ENCODE measurements at places on chromosomes 12 and 14.

DNA sequence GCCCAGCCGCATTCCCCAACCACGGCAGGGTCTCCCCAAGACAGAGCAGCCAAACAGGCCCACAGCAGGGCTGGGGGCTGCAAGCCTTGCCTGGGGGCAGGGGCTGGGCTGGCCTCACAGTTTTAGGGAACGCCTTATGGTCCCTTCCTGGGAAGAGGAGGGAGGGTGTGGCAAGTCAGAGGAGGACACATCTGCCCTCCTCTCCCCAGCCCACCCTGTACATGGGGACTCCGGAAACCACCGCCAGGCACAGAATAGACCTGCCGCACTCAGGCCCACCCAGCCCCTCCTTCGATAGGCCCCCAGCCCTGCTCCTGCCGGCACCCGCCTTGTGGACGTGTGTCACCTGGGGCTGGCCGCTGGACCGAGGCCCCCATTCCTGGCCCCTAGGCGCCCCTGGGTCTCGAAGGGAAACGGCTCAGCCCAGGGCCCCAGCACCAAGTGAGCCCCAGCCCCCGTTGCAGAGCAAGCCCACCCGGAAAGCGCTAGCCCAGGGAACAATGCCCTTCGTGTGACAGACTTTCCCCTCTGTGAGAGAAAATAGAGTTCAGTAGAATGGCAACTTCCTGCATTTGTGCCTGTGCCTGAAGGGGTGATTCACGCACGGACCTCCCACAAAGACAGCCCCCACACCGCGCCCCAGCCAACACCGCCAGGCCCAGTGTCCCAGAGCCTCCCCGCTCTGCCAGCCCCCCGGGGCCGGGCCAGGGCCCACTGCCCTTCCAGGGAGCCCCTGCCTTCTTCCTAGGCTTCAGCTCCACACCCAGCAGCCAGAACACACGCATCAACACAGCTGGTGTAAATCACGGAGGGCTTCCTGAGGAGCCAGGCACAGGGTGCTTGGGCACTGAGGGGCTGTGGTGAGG lies 12.0 kb upstream of the NUDT14 start:
- peak; percentile 50 for DNase-seq

DNA sequence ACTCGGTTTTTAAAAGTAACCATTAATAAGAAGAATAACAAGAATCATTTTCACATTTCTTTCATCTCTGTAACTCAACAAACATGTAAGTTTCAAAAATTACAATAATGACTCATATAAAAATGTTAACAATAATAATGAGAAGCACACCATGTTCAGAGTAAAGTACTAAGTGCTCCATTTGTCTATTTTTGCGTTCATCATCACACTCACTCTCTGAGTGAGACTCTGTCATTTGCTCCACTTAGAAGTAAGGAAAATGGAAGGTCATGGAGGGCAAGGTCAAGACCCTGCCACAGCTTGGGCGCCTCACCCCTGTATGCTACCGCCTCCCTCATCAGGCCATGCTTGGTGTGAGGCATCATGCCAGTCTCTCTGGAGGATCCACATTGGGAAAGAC lies 129.9 kb downstream of the TMEM30B start:
- no peak for DNase-seq

GRCh38 chr14:71180397-71180796 lies 273.1 kb downstream of the PCNX1 start:
- no peak for DNase-seq

DNA sequence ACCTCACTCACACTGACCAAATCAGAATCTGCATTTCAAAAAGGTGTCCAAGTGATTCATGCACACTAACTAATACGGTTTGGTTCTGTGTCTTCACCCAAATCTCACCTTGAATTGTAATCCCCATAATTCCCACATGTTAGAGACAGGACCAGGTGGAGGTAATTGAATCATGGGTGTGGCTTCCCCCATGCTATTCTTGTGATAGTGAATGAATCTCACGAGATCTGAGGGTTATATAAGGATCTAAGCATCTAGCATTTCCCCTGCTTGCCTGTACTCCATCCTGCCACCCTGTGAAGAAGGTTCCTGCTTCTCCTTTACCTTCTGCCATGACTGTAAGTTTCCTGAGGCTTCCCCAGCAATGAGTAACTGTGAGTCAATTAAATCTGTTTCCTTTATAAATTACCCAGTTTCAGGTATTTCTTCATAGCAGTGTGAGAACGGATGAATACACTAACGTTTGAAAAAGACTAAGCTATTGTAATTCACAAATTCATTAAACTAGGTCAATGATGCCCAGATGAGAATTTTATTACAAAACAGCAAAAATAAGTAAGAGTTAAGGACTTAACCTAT lies 759.1 kb downstream of the GALC start:
- DNase-seq, result no peak

DNA sequence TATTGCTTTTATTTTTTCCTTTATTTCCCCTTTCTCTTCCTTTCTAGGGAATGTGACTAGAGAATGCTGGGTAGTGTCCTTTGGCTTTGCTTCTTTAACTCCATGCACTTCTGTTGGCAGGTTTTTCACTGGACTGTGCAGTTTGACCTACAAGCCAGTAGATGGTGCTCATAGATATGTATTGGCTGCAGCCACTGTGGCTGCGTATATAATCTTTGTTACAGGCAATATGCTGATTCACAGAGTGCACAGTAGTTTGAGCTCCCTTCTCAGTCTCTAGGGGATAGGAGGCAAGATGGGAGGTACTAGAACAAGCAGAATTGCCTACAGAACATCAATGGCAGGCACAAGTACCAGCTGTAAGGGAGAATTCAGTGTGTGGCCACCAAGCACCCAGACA lies 503.5 kb downstream of the LRFN5 start:
- DNase-seq, result no peak

GRCh38 chr12:75760573-75761294 lies 249.3 kb upstream of the KRR1 start:
- no peak for DNase-seq

GRCh38 chr12:21183721-21184275 lies 52.8 kb downstream of the SLCO1B1 start:
- DNase-seq, result no peak

DNA sequence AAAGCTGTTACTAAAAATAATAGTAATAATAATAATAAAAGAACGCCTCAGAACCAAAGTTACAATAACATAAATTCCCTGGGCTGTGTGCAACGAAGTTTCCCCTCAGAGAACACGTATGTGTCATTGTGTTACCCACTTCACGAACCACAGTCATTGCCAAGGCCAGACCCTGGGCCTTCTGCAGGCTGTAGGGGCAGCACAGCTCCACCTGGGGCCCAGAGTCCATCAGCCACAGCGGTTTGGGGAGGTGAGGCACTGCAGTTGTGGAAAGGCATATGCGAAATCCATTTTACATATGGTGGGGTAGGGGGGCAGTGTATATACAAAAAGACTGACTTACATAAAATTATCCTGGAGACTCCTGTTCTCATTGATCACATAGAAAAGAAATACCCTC lies 56.1 kb downstream of the ESR2 start:
- no peak for DNase-seq

GRCh38 chr14:77649326-77649725 lies 32.9 kb upstream of the SPTLC2 start:
- DNase-seq, result no peak

DNA sequence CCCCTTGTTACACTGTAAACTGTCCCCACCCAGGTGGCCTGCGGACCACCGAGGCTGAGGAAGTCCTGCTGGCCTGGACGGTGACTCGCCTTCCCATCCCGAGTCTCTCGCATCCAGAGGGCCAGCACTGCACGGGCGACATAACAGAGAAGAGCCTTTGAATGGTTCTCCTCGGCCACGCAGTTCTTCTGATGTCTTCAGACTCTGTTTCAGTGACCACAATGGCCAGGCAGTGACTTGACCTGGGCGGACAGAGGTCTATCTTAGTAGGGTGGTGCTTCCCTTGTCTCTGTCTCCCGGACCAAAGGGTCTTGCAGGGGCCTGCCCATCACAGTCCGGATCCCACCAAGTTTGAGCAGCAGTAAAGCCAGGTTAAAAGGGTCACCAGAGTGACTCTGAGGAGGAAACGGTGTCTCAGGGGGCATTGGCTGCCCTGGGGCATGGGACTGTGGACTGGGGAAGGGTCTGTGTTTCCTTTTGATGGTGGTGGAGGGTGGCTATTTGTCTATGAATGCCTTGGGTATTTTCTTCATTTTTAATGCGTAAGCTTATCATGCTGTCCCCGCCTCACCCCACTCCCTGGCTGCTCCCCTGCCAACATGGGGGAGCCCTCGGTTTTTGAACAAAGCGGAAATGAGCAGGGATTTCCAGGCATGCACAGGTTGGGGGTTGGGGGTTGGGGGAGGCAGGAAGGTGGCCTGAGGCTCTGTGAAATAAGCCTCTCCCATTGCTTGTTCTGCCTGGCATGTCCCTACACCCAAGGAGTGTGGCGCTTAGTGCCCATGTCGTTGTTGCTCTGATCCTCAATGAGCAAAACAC lies 10.3 kb downstream of the KRT85 start:
- DNase-seq, result no peak

DNA sequence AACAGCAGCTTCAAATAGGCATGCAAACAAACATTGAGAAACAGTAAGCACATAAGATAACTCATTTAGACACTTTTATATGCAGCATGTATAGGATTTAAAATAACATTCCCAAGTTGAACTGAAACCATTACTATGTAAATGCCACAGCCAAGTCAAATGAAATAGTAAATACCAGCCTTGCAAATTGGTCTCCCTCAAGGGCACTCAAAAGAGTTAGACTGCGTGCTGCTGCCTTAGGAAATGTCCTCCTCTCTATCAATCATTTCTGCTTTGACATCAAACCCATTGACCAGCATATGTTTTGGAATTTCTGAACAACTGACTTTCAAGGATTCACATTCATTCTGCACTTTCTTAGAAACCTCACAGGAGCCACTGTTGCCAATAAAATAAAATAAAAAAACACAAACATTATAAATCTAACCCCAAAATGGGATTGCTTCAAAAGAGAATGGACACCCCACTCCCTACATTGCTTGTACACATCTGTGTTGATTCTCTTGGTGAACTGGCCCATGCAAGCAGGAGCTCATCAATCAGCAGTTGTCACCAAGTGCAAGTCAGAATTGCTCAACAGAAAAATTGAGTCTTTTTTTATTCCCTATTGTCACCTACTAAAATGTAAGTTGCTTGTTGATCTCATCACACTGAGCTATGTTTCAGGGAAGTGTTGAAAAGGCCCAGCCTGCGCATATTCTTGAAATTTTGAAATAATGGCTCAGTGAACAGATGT lies 256.2 kb downstream of the DAD1 start:
- no peak for DNase-seq

GRCh38 chr14:101470266-101470665 lies 91.0 kb upstream of the DIO3 start:
- DNase-seq, result no peak

DNA sequence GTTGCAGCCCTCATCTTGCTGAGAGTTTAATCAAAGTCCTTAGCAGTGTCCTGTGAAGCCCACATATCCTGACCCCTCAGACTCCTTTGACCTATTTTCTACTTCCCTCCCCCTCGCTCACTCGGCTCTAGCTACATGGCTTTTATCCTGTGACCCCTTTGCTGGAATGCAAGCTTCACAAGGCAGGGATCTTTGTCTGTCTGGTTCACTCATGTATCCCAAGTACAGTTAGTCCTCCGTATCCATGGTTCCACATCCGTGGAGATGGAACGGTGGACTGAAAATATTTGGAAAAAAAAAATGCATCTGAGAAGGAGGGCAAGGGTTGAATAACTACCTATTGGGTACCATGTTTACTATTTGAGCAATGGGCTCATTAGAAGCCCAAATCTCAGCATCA lies 173.8 kb downstream of the BCAT1 start:
- no peak for DNase-seq

DNA sequence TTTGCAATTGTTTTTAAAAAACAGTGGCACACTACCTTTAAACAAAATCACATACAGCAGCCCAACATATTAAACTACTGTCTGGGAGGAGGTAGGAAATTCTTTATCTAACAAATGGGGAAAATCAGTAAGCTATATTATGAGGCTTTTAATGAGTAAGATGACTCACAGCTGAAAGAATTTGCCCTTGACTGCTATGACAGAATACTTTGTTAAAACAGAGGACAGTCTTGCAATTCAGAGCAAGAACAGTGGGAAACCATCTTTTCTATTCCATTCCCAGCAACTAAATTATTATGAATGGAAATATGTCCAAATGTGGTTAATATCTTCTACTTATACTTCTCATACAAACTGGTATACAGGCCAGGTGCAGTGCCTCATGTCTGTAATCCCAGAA lies 49.2 kb upstream of the SGPP1 start:
- no peak for DNase-seq

GRCh38 chr12:76927170-76927784 lies 48.5 kb upstream of the CSRP2 start:
- DNase-seq, result peak; percentile 26

GRCh38 chr12:54033106-54033979 lies 493 bp downstream of the HOXC5 start:
- peak; percentile 32 for DNase-seq

- no peak for DNase-seq
Observed at GRCh38 chr14:22304326-22304725, 284.7 kb downstream of the DAD1 start.

GRCh38 chr12:127628645-127629044 lies 638.3 kb upstream of the TMEM132C start:
- no peak for DNase-seq

- no peak for DNase-seq
Observed at GRCh38 chr14:97866664-97867063, 1069.5 kb downstream of the VRK1 start.

DNA sequence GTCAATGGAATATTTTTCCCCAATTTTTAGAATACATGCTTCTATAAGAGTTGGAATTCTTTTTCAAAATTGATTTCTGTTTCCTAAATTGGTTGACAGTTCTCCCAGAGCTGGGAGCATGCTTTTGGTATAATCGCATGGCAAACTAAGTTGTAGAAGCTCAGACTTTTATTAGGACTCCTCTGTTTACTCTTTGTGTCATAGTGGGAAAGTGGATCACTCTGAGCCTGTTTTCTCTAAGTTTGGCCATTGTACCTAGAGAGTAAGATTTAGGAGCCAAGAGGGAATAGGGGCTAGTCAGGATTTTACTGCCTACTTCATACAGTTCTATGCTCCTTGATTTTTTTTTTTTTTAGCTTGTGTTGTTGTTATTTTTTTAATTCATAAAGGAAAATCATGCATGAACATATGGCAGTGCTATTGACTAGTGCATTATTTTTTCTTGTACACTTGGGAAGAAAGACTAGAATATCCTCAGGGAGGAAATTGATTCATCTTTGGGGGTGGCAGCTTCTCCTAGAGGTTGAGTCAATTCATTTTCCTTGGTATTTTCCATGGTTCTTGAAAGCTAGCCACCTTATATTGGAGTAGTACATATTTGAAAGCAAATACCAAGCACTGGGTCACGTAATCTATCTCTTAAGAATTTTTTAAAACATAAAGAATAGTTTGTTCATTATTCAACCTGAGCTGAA lies 77.7 kb upstream of the TRAF3 start:
- DNase-seq, result no peak

DNA sequence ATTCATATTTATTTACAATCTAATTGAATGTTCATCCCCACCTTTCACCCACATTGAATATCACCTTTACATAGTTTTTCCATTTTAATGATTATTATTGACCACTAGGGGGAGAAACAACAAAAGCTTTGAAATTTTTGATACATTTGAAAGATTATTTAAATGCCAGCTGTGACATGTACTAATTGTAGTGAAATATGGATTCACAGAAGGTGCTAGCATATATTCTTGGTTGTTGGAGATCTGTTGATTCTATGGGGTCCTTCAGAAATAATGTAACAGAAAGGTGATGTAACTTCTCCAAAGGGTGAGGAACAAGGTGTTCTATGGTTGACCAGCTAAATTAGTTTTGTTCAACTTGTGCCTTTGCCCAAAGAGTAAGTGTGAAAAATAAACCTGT lies 22.4 kb upstream of the GPR33 start:
- no peak for DNase-seq

GRCh38 chr12:118053071-118053985 lies 7.7 kb downstream of the WSB2 start:
- DNase-seq, result no peak

All from activated naive CD8-positive, alpha-beta T cell treated with anti-CD3 and anti-CD28 coated beads for 36 hours (primary cell).